Activated T-cell treated with anti-CD3 and anti-CD28 coated beads, Interleukin-2, amount 50 U/mL, for 48 hours (primary cell): ENCODE measurements at places on chromosomes 12 and 14.

DNA sequence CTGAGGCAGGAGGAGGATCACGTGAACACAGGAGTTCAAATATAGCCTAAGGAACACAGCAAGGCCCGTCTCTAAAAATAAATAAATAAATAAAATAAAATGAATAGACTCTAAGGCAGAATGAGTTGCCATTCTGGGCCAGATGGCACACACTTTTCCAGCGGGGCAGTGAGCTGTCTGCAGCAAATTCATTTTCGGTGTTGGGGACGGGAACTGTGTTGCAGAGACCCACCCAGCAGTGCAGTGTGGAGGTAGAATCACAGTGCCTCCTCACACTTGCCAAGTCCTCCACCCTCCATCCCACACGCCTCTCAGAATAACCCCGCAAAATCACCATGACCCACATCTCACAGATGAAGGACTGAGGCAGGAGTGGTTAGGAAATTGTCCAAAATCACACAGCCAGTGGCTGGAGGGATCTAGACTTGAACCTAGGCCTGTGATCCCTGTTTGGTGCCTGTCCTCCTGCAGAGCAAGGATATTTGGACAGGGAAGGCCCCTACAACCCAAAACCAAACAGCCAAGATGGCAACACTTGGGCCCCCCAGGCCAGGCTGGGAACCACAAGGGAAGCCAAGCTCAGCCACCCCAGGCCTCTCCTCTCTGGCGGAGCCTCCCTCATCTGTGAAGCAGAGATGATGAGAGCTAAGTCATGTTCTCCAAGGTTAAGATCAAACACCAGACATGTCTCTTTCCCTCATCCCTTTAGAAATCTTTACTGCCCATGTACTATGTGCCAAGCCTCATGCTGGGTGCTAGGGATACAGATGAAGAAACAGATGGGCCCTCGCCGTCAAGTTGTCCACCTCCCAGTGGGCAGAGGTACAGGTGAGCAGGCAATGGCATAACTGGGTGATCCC is 152.7 kb downstream of the DPF3 start:
- DNase-seq: no peak

- DNase-seq: no peak
These were observed 15.5 kb downstream of the ARF6 start for GRCh38 chr14:49908433-49908782.

DNA sequence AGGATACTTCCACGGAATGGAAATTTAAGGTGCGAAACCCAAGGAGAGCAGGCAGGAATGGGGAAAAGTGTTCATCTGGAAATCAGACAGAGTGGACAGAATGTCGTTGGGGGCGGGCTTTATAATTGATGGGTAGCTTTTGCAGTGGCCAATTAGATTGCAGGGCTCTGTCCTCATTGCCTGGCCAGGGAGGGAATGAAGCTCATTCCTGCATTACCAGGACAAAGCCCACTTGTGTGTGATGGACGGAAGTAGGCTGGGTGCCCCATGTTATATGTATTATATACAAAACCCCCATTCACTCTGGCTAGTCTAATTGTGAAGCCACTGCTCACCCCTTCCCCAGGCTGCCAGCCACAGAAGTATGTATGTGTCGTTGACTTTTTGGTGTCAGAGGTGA is 23.6 kb downstream of the ZNF664 start:
- no peak for DNase-seq

DNA sequence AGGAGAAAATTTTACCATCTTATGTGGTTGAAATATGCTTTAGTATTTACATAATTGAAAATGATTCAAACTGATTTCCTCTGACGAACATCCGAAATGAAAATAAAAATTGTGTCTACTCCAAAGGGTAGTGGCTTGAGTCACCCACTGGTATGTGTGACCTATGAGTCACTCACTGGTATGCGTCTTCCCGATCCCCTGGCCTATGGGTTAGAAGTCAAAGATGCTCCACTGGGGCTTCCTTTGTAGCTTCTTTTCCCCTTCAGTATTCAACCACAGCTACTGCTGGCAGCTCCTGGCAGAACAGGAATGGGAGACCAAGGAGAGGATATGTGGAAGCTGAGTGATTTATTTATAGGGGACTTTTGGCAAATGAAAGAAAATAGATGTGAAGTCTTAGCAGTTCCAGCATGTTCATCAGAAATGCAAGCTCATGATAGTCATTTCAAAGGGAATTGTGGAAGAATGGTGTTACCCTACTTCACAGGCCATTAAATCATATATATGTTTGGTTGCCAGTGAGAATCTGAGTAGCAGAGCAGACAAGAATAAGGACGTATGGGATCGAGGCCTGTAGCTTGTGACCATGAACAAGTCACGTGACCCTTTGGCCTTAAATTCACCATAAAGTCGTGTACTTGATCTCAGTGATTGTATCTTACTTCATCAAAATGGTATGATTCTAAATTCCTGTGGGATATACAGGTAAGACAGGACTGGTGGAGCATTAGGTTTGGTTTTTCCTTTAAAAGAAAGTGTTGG is 108.3 kb downstream of the CRADD start:
- peak; percentile 65 for DNase-seq

- DNase-seq: no peak
These were observed 15.7 kb downstream of the ANO6 start for GRCh38 chr12:45231515-45232145.

GRCh38 chr14:93054006-93054405 is 61.7 kb downstream of the ITPK1 start:
- DNase-seq: no peak

DNA sequence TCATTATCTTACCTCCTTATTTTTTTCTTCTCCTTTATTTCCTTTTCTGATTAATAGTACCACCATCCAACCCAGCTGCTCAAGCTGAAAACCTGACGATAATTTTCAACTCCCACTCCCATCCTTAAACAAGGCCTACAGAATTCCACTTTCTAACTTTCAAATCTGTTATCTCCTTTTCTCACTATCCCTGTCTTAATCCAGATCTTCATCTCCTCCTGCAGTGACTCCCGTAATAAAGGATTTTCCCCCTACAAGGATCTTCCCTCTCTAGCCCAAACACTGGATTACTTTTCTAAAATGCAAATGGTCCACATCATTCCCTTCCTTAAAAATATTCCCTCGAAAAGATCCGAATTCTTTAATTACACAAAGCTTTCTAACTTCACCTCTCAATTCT is 1.5 kb downstream of the TRAPPC6B start:
- DNase-seq: no peak

- DNase-seq: no peak
These were observed 20.0 kb downstream of the BEGAIN start for GRCh38 chr14:100567009-100567876.

DNA sequence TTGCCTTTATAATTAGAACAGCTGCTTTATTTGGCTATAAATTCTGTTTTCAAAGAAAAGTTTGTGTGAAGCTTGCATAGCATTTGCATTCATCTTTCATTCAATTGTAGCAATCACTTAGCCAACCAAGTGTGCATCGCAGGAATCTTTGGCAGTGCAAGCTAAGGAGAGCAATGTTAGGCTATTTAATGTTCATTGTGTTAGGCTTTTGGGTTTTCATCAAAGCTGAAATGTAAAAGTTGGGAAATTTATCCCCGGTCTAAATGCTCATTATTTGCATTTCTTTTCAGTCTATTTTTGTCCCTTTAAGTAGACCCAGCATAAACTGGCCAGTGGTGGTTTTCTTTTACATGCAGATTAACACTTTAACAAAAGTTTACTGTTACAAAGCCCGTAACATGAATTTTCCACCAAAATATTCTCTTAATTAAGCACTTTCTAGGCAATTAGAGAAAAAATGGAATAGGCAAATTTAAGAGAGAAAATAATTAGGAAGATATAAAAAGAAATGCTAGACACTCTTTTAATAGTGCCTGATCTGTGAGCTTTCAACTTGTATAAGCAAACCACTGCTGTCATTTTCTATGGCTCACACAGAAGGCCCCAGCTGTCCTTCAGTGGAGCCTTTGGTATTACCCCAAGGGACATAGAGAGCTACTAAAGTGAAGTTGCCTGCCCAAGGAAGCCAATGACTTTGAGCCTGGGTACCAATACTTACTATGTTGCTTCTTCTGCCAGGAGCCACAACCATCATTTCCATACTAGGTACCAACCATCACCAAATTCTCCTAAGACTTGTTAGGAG is 898.9 kb upstream of the SEL1L start:
- no peak for DNase-seq

- DNase-seq: no peak
These were observed 47.1 kb downstream of the IGF1 start for GRCh38 chr12:102433304-102433703.
